Stimulated activated CD8-positive, alpha-beta memory T cell treated with anti-CD3 and anti-CD28 coated beads, Interleukin-2, amount 100 ng/mL, for 48 hours (primary cell): ENCODE measurements at places on chromosomes 12 and 14.
A peak's percentile ranks its signal among the peaks of the same experiment; 100 is the strongest.

DNA sequence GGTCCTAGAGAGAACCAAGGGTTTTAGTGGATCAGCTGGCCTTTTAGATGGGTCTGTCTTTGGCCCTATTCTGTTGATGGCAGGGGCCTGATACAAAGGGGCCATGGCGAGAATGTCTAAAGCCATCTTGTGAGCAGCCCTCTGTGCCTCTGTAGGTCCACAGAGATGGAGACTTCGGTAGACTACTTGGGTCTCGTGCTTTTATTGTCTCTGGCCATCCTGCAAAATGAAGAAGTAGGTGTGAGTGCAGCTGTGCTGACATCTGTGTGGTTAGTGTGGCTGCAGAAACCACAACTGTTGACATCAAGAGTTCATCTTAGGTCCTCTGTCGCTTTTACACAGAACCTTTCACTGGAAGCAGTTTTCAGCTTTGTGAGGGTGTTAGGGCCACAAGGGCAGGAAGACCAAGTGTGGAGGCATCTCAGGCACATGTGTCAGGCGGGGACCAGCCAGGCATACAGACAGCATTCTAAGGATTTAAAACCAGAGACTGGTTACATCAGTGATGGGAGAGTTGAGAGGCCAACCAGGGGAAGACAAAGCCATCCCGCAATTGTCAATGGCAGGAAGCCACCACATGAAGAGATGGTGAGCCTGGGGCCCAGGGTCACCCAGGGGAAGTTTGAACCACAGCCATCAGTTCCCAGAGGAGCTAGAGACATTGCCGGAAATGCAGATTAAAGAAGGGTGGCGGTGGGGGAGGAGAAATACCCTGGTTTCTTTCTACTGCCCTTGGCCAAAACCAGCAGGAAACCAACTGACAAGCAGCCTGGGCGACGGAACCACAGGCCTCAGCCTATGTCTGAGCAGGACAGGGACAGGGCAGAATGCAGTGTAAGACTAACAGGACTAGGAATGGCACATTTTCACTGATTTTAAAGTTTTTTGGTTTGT is 13.0 kb upstream of the TPCN1 start:
- DNase-seq: peak; percentile 49

- no peak for DNase-seq
These were observed 22.5 kb downstream of the MAP3K12 start for GRCh38 chr12:53476769-53477209.

- DNase-seq: no peak
These were observed 23.0 kb upstream of the GPR132 start for GRCh38 chr14:105087963-105088811.

GRCh38 chr12:131674373-131674772 is 36.5 kb upstream of the SFSWAP start:
- DNase-seq: no peak

DNA sequence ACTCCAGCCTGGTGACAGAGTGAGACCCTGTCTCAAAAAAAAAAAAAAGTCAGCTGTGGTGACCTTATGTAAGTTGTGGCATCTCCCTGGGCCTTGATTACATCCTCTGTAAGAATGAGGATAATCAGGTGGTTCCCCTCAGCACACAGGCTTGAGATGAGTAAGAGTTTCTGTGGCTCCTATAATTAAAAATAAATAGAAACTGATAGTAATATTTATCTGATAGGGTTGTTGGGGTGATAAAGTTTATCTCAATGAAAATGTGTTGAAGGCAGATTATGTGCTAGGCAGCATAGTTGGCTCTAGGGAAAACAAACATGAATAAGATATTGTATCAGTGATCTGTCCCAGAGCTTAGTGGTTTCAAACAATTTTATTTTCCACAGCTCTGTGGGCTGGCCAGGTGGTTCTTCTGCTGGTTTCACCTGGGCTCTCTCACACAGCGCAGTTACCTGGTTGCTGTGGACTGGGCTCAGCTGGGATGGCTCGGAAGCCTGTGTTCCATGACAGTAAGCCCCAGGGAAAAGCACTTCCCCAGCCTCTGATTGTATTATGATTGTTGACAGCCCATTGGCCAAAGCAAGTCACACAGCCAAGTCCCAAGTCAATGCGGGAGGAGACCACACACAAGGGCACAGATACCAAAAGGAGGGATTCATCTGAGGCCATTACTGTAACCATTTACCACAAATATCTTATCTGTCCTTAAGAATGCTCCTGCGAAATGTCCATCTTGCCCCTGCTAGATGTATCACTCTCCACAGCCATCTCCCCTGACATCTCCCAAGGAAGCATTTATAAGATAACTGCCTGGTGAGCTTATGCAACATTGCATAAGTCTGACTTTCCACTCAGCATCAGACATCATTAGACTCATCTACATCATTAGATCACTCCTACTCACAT is 151.7 kb downstream of the NUAK1 start:
- DNase-seq: no peak

- no peak for DNase-seq
These were observed 100.8 kb upstream of the BBS10 start for GRCh38 chr12:76449016-76449415.

DNA sequence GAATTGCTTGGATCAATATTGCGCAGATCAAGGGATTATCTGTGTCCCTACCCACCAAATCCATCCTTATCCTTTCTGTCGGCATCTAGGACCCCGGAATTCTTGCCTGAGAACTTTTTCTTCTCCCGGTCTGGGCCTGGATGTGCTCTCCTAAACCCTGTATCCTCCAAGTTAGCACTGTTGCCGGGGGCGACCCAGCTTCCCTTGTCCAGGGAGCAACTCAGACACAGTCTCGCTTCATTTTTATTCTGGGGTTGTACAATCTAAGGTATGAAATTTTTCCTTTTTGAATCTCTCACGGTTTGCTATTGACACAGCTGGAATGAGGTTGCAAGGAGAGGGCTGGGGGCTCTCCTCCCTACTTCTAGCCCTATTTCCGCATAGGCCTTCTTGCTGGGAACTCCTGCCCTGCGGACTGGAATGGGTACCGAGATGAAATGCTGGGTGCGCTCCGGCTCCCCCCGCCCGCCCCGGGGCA is 403 bp upstream of the PNP start:
- DNase-seq: no peak

DNA sequence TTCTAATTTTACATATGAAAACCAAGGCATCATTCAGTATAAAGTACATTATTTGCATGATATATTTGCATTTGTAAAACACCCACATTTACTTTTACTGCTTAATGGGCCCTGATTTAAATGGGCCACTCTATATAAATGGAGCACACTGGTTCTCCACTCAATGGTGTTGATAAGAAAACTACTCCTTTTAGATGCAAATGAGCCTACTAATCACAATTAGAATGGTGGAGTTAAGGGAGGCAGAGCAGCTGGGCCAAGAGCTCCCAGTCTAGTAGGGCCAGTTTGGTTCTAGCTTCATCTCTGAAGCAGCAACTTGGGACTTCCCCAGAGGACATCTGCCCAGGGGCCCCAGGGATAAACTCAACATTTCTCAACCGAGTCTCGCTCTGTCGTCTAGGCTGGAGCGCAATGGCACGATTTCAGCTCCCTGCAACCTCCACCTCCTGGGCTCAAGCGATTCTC is 120.7 kb downstream of the FOXN3 start:
- DNase-seq: no peak

DNA sequence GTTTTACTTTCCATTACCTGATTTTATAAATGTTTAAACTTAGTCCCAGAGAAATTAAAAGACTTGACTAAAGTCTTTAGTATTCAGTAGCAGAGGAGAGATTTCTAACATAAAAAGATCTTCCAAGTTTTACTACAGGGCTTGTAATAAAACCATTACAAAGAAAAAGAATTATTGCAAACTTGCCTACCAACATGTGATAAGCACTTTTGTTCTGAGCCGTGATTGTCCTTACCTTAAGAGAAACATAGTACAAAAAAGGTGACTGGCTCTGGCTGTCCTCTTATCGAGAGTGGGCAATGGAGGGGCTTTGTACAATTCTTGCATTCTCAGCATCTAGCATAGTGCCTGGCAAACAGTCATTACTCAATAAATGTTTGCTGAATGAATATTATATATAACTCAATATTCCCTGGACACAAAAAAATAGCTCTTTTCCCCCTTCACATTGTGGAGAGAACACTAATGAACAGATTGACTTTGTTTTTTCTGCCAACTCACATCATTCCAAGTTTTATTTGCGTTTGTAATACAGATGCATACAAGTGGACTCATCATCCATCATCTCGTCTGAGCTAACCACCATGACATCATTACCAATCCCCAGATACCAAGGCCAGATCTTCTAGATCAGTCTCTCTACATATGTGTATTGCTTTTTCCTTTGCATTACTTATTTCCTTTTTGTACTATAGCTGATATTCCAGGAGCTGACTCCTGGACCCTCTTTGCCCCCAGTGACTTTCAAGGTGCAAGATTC is 192.8 kb upstream of the EEA1 start:
- no peak for DNase-seq

GRCh38 chr12:83931451-83931850 is 981.1 kb downstream of the SLC6A15 start:
- DNase-seq: no peak

GRCh38 chr12:120962532-120963020 is 15.8 kb upstream of the HNF1A start:
- DNase-seq: no peak

DNA sequence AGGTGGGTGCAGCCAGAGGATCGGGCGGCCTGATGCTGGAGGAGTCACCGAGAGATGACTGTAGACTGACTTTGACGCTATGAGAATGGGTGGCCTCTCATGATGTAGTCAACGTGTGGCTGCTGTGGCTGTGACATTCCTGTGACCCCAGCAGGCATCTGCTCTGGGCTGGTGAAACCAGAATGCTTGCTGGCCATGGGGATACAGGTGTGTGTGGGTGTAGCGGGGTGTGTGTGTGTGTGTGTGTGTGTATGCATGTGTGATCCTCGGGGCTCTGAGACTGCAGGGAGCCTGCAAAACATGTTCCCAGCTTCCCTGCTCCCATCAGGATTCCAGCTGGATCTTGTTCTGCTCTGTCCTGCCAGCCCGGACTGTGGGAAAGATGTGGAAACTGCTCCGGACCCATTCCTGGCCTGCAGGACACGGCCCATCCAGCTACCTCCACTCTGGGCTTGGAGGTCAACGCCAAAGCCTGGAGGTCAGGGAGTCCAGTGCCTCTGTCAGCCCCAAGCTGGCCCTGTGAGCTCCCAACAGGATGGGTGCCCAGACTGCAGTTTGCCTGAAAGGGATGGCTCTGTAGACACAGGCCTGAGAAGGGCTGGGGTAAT is 18.8 kb upstream of the HHIPL1 start:
- no peak for DNase-seq

DNA sequence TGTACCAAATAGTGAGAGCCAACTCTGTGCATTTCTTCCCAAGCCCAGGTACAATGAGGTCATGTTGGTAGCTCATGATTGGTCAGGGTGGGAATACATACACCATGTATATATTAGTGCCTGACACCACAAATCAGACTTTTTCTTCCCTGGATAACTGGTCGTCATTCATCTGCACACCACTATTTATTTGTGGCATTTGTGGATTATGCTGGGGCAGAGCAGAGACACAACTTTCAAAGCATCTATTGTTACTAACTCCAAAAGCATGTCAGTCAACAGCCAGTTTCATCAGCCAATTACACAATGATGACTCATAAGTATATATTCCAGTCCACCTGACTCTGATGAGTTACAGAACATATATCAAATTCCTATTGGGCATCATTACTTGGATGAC is 181.7 kb downstream of the ADAMTS20 start:
- DNase-seq: no peak
